Caudate nucleus (tissue), 63 donors: ENCODE measurements at places on chromosomes 7 and 10.
A peak's percentile ranks its signal among the peaks of the same experiment; 100 is the strongest.

DNA sequence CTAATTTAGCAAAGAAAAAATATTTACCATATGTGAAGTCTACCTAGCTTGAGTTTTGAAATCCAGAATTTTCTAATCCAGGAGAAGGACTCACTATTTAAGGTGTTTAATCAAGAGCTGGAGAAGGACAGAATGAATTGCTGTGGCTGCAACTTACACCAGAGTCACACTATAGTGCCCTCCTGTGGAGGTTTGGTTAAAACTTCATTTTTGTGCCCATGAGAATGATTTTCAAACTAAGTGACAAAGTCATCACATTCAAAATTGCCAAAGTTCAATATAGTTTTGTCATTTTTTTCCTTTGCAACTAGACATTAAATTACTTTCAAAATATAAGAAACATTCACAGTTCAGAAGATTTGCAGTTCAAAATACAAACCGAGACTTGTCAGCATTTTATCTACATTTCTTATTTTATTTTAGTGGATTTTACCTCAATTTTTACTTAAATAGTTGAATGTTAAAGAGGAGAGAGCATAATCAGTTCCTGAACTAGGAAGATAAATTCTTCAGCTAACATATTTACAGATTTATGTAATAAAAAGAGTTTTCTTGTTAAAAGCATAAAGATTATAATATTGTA lies 70.7 kb downstream of the CABCOCO1 start:
- no peak for DNase-seq

GRCh38 chr10:74246495-74246894 lies 95.5 kb downstream of the ADK start:
- no peak for DNase-seq

GRCh38 chr7:152660021-152660420 lies 15.9 kb downstream of the XRCC2 start:
- DNase-seq: no peak

DNA sequence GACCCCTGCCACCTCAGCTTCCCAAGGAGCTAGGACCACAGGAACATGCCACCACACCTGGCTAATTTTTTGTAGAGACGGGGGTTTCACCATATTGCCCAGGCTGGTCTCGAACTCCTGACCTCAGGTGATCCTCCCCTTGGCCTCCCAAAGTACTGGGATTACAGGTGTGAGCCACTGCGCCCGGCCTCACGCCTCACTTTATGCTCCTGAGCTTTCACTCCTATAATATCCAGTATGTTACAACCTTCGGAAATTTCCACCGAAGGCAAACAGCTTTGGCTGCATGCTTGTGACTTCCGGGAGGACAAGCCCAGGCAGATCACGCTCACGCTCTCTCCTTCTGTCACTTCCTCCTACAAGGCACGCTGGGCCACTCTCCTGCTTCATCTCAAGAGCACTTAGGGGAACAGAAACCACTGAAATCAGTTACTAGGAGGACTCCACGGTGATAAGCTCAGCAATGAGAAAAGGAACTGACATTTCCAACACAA lies 4.4 kb upstream of the MAD1L1 start:
- peak; percentile 28 for DNase-seq

DNA sequence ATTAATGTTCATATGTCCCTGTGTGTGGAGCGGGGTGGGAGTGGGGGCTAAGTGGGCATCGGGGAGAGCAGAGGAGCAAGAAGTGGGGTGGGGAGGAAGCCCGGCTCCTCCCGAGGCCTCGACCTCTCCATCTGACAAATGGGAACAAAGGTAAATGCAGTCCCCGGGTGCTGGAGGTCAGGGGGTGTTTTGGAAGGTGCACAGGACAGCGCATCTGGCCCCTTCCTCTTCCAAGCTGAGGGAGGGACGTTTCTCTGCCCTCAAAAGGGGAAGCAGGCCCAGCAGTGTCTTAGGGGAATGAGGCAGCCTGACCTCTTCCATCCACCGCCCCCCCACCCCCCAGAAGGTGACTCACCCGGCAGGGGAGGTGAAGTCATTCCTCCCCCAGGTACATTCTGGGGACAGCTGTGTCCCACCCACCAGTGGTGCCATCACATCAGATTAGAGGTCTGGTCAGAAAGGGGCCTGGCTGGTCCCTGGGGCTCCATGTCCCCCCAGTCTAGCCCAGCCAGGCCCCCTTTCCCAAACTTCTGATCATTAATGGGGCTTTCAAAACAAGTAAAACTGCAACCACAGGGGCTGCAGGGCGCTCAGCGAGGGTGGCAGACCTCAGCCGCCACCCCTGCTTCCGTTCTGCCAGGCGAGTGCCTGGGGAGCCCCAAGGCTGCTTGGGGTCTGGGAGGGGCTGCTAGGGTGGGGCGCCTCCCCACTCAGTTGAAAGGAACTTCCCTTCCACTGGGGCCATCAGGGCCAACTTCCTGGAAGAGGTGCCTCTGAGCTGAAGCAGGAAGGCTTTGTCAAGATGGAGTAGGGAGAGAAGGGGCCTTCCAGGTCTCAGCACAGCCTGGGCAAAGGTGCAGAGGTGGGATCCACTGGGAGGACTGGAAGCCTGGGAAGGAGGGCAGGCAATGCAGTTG lies 10.8 kb downstream of the LFNG start:
- no peak for DNase-seq

GRCh38 chr7:79548727-79549126 lies 95.3 kb upstream of the MAGI2 start:
- no peak for DNase-seq

DNA sequence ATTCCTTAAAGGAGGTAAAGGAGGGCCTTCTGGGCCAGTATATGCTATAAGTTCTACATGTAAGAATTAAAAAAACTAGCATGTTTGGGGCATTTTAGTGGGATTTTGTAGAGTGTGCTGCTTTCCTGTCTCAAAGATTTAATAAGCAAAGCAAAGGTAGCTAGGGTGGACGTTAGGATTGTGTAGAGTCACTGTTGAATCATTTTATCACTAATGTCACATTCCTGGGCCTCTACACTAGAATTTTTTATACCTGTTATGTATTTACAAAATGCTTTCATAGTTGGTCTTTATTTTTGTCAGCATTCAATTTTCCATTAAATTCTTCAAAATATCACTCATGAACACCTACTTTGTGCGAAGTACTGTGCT lies 139.4 kb upstream of the PHYHIPL start:
- DNase-seq: no peak

GRCh38 chr7:119596651-119597050 lies 676.3 kb upstream of the KCND2 start:
- DNase-seq: no peak

GRCh38 chr7:23467291-23467805 lies 2.9 kb downstream of the IGF2BP3 start:
- no peak for DNase-seq

DNA sequence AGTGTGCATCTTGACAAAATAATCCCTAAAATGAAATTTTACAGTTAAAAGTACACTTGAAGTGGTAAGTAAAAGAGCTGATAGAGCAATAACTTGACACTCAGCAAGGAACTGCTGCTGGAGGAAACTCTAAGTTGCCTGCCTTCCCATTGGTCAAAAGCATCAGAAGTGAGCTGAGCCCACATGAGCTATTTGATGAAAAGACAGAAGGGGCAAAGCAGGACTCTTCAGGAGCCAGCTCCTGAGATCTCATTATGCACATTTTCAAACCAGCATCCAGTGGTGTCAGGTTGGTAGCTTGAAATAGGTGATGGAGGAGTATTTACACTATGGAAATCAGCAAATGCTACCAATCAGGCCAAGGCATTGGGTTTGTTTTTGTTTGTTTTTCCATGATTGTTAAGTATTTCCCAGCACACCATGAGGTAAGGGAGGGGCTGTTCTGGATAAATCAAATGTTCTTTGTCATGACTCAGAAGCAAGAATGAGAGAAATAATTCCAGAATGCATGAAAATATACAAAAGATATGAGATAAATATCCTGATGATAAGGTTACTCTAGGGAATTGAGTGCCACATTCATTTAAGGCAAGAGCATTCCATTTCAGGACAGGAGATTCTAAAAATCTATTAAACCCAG lies 316.6 kb downstream of the SNX13 start:
- DNase-seq: no peak
